ENCODE measurements at places on chromosomes 2 and 18. TPM values are rescaled to one million over a fixed set of nuclear protein-coding genes. Genes with fewer than 3 reads are reported as not detected.

DNA sequence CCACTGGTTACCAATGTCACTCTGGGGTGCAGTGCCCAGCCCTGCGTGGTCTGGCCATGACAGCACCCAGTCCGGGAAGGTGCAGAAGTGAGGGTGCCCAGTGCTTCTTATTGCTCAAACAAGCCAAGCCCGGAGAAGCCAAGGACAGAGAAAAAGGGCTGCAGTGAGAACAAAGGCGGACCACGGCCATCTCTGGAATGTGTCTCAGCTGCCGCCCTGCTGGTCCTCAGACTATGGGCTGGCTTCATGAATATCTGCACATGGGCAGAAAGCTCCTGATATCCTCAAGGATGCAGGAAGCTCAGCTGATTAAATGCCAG lies 28.7 kb downstream of the COPS9 start:
- no peak for DNase-seq

- DNase-seq, result no peak
Measured at GRCh38 chr2:134512734-134513464, 205.9 kb downstream of the TMEM163 start.

- DNase-seq, result peak; percentile 48
Measured at GRCh38 chr2:207530160-207531031, 634 bp downstream of the CREB1 start.

GRCh38 chr2:50196775-50197480 lies 835.0 kb downstream of the NRXN1 start:
- no peak for DNase-seq

- no peak for DNase-seq
Measured at GRCh38 chr2:73103018-73103542, 9.7 kb downstream of the RAB11FIP5 start.

DNA sequence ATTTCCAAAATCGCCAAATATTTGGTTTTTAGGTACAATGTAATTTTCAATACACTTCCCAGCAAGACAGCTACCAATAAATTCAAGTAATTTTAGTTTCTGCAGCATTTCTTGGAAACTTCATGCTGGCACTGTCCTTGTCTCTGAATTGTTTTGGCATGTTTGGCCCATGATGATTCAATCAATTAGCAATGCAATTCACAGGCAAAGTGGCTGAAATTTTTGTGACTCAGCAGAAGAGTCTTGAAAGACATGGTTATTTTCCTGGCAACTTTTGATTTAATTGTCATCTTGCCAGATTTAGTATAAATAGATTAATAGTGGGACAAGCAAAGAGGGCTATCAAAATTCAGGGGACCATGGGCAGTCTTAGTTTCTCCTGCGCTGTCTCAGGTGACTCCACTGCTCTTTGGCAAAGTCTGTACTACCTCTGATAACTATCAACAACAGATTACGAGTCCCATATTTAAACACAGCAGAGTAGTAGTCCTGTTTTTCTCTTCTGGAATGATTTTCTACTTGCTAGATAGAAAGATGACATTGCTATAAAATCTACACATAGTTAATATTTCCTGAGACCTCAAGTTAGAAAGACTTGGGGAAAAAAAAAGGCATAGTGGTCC lies 88.9 kb upstream of the CYP26B1 start:
- DNase-seq, result no peak

GRCh38 chr18:79881695-79882094 lies 69.8 kb downstream of the SLC66A2 start:
- DNase-seq, result no peak

GRCh38 chr18:49112031-49112430 lies 161.3 kb upstream of the SMAD7 start:
- DNase-seq, result no peak

- DNase-seq, result no peak
Measured at GRCh38 chr18:56489893-56490292, 148.5 kb downstream of the TXNL1 start.

DNA sequence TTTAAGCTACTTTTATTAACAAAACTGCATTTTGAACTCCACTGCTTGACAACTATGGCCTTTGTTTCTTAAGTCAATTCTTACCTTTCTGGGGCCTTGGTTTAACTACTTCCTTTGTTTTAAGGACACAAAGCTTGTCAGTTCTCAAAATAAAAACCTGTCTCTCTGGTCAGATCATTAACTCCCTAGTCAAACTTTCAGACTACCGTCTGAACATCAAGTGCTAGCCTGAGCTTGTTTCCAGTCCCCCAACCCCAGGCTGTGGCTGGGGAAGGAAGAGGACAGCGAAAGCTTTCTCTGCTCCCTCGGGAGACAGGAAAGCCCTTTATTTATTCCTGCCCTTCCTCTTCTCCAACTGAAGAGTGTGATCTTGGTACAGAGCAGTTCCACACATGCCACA lies 1.7 kb downstream of the SH3YL1 start:
- DNase-seq, result no peak

DNA sequence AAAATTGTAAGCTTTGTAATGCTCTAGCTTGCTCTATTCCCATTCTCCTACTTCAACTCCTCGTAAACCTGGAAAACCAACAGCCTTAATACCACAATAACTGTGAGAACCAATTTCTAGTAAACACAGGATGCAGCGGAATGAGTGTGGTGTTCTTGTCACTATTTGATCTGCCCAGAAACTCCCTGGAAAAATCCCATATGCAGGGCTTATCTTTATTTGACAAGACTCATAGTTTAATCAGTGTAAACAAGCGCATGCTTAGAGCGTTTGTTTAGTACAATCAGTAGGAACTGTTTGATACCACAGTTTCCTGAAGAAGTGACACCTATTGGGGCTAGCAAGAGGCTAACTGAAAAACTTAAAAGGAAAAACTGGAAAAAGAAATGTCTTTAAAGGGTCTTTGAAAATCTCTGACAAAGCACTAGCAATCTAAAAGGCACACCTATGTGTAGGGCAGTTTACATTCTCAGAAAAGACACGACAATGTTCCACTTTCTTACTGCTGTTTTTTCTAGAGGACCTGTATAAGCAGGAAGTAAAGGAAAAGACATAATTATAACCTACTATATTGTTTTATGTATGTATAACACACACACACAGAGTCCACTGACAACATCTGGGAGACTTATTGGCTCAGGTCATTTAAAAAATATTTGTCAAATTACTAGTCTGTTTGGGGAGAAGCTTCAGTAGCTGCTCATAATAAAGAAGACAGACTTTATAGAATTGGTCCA lies 241.4 kb upstream of the KLHL14 start:
- DNase-seq, result no peak

DNA sequence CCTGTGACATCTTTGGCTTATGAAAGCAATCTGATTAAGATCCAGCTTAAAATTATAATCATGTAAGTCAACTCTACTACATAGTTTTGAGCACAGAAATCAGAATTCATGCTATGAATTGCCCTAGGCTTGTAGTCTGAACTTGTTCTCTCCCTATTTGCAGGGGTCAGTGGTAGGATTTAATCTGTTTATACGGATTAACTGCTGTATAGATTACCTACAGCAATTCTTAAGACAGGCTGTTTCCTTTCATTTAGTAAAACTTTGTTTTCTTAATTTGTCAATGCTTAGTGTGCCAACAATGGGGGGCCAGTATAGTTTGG lies 287.9 kb downstream of the PDE11A start:
- no peak for DNase-seq

DNA sequence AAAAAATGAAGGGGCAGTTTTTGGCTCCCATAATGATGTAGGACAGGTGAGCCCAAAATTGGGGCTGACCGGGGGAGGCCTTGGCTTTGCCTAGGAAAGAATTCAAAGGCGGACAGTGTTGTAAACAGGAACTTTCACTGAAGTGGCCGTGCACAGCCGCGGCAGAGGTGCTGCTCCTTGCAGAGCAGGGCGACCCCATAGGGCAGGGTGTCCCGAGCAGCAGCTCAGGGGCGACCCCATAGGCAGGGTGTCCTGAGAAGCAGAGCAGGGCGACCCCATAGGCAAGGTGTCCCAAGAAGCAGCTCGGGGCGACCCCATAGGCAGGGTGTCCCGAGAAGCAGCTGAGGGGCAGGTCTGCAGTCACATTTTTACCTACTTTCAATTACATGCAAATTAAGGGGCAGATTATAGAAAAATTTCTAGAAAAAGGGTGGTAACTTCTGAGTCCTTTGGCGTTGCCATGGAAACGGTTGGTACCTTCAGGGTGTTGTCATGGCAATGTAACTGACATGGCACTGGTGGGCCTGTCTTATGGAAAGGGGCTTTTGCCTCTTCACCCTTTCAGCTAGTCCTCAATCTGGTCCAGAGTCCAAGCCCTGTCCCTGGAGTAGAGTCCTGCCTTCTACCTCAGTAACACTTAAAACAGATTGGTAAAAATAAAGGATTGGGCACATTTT lies 134.5 kb downstream of the FBXO15 start:
- no peak for DNase-seq

DNA sequence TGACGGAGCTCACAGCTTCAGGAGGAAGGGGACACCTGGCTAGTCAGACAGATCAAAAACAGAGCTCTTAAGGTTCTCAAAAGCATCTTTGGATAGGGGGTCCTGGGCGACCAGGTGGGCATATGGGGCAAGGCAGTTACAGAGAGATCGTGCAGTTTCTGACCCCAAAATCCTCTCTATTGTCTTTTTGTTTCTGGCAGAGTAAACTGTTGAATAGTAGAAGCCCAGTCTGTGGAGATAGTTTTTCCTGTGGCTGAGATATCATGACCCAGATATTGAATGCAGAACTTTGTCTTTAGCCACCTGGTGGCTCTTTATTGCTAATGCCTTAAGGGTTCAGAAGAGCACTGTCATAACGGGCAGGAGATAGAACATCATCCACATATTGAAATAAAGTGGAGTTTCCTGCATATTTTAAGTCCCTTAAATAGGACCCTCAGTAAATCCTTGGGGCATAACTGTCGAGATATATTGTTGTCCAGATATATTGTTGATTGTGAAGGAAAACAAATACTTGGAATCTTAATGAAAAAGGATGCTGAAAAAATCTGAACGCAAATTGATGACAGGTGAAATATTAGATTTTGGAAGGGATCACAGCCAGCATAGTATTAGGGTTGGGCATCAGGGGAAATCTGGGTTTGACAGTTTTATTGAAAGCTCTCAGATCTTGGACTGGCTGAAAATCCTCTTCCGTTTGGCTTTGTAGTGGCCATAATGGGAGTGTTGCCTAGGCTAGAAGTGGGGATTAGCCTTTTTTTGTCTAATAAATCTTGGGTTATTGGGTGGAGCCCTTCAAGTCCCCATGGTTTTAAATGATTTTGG lies 14.1 kb upstream of the ZDBF2 start:
- DNase-seq, result no peak

- DNase-seq, result no peak
Measured at GRCh38 chr18:6625481-6625880, 104.0 kb upstream of the ARHGAP28 start.

DNA sequence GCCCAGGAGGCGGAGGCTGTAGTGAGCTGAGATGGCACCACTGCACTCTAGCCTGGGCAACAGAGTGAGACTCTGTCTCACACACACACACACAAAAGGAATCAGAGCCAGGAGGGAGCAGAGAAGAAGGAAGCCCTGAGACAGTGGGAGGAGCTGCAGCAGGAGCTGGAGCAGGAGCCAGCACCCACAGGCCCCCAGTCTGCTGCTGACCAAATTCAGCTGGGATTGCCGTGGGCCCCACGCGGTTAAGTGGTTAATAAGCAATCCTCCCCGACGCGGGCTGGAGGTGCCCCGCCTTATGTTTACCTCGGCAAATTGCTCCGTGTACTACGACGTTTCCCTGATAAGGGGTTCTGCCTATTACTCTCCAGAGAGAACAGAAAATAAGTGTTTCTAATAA lies 265.3 kb downstream of the TWIST2 start:
- no peak for DNase-seq

DNA sequence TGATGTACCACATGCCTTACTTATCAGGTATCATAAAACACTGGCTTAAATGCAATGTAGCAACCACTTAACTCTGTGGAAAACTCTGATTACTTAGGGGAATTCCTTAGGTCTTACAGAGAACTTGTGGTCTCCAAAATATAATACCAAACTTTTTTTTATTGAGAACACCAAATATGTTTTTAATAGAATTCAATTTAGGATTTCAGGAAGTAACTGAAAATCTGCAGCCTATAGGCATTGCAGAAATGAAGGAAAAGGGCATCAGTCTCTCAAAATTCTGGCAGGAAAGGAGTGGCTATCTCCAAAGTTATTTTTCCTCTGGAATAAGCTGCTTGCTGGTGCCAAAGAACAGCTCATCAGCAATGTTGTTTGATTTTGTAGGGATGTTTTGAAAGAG lies 105.3 kb upstream of the UGP2 start:
- DNase-seq, result no peak

DNA sequence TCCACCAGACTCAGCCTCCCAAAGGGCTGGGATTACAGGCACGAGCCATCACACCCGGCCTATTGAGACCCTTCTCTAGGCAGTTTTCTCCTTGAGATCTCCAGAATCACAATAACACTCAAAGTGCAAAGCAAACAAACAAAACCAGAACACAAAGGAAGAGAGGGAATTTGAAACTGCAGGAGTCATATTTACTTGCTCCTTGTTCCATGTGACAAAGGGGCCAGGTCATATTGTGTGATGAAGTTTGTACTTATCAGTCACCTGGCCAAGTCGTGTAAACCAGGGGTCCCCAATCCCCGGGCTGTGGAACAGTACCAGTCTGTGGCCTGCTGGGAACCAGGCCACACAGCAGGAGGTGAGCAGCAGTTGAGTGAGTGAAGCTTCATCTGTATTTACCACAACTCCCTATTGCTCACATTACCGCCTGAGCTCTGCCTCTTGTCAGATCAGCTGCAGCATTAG lies 26.5 kb downstream of the SCYGR8 start:
- no peak for DNase-seq

DNA sequence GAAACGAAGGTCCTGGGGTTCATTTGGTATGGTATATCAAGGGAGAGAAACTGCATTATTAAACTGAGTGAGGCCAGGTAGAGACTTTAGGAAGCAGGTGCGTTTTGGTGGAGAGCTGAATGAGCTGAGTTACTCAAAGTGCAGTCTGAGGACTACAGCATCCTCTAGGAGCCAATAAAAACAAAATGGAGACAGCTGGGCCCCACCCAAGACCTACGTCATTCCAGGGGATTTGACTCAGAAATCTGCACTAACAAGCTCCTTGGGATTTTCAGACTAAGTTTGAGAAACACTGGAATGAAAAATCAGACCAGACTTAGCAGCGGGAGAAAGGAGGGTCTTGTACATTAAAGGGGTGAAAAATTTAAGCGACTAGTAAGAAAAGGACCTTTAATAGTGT lies 131.5 kb downstream of the UXS1 start:
- DNase-seq, result no peak

- no peak for DNase-seq
Measured at GRCh38 chr2:33366473-33366872, 110.0 kb upstream of the RASGRP3 start.

GRCh38 chr2:164696634-164697033 lies 75.4 kb upstream of the GRB14 start:
- DNase-seq, result no peak

Gene TPRKB
- 17.3 TPM for total RNA-seq

Gene SLC5A7
- total RNA-seq, result not detected

Gene CRYBA2
- total RNA-seq, result 14.2 TPM

Gene TPO
- 46.2 TPM for total RNA-seq

Gene SYT4
- 2.5 TPM for total RNA-seq

Gene SERPINB11
- not detected for total RNA-seq

Gene HJURP
- 6.0 TPM for total RNA-seq

Gene CDKL4
- total RNA-seq, result 0.80 TPM

Gene MROH2A
- 1.6 TPM for total RNA-seq

Gene MPP4
- not detected for total RNA-seq
